ENCODE measurements at places on chromosomes 4 and X.

GRCh38 chrX:129836827-129837226 is 6.9 kb downstream of the ZDHHC9 start:
- DNase-seq: no peak

DNA sequence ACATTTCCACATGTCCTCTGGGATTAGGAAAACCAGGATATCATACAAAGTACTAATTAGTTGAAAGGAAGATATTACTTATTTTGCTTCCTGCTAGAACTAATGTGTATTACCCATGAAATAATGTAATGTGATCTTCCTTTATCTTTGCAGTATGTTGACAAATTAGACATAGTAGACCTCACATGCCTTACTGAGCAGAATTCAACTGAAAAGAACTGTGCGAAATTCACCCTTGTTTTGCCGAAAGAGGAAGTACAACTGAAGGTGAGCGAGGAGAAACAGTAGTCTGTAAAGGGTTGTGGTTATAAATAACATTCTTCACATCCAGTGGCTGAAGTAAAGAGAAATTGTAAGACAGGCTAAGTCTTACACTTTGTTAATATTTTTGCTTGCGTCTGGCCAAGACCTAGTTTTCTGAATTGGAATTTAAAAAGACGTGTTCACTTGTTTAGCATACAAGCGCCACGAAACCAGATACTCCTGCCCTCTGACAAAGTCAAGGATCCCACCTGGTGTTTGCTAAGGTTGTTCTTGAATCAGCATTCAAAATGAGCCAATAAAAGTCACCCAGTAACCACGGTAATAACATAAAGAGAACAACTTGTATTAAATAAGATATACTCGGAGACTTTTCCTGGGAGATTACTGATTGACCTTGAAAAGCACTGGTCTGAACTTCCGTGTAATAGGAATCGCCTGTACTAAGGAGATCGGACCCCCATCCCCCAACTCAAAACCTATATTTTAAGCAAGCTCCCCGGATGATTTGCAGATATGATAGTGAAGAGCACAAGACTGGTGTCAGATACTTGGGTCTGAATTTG is 16.9 kb downstream of the STAP1 start:
- DNase-seq: no peak

GRCh38 chr4:188387179-188387791 is 248.0 kb downstream of the TRIML1 start:
- no peak for DNase-seq

DNA sequence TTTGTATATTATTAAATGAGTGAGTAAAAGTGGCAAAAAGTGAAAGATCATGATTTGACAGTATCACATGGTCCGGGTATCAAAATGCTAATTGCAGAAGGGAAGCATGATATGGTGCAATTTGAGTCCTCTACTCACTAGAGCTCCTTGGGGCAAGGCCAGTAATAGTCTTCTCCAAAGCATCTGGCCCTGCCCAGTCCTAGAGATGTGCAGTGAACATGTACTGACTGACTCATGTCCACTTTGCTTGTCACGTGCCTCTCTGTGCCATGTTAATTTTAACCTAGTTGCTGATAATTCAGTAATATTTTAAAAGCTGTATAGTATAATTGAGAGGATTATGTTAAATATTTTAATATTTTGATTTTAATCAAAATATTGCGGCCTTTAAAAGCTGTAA is 54.6 kb upstream of the TENM3 start:
- no peak for DNase-seq

All from LNCaP clone FGC (cell line).